HCT116 (cell line): ENCODE measurements at places on chromosomes 1 and 21. TPM values are rescaled to one million over a fixed set of nuclear protein-coding genes. Genes with fewer than 3 reads are reported as not detected.
A peak's percentile ranks its signal among the peaks of the same experiment; 100 is the strongest.

The LHX8 gene
- not detected for total RNA-seq

The KRTAP11-1 gene
- total RNA-seq, result not detected

DNA sequence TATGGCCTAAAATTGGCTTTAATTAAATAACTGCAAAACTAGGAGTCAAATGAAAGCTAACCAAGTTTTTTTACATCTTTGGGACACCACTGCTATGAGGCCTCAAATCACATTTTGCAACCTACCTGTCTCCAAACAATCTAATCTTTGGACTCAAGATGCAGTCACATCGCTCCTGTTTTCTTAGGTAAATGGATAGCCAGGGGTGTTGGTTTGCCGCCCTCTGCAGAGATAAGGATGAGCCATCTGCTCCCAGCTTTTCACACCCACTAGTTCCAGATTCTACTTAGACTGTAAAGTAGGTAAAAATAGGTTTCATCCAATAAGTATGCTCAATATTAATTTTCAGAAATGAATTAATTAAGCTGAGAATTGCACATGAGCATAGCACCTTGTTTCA lies 456.5 kb downstream of the KIF26B start:
- DNase-seq, result no peak

GRCh38 chr1:112800289-112800688 lies 85.2 kb upstream of the PPM1J start:
- DNase-seq, result no peak

DNA sequence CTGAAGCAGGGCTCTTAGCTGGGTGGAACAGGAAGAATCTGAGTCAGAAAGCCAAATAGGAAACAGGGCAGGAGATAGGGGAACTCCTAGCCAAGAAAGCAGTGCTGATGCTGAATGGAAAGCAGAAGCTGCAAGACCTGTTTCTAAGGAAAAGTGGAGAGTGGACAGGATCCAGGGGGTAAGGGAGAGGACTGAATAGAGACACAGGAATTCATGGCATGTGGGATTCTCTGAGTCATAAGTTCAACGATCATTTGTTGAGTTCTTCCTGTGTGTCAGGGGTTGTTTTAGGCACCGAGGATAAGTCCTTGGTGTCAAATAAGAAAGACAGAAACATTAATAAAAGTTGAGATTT lies 153.8 kb upstream of the FGGY start:
- peak; percentile 53 for DNase-seq

DNA sequence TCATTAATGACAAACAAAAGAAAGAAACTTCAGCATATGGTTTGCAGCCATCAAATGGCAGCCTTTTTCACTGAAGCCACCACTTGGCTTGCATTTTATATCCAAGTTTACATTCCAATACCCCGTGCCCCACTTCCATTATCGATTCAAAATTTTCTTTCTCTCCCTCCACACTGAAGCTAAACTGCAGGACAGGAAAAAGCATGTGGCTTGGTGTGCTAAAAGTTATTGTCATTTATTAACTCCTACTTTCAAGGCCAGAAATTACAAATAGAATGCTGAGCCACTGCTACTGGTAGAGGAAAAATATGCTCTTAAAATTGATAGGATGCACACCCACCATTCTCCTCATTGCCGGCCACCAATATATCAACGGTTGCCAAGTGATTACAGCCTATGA lies 351.6 kb upstream of the DUSP10 start:
- DNase-seq, result no peak

The GLMN gene
- 10.9 TPM for total RNA-seq

DNA sequence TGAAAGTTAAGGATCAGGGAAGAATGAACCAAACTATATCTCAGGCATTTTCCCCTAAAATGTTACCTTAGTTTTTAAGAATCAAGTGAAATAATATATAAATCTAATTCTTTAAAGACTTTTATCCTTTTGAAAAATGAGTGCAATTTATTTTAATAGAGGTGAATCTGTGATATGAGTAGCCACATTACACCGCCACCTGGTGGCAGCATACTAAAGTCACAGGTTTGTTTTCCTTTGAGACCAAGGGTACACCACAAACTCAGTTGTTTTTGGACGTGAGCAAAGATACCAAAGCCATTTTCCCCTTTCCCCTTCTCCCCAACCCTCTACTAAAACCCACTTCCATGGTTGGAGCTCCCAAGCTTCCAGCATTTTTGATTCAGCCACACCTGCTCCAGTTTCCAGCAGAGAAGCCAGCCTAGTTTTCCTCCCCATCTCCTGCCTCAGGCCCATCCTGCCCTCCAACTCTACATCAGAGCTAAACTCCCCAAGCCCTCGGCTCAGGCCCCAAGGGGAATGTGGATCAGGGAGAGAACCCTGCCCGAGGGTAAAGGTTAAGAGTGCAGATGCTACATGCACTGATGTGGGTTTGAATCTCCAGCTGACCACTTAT lies 22.9 kb upstream of the LDLRAP1 start:
- DNase-seq, result peak; percentile 48

DNA sequence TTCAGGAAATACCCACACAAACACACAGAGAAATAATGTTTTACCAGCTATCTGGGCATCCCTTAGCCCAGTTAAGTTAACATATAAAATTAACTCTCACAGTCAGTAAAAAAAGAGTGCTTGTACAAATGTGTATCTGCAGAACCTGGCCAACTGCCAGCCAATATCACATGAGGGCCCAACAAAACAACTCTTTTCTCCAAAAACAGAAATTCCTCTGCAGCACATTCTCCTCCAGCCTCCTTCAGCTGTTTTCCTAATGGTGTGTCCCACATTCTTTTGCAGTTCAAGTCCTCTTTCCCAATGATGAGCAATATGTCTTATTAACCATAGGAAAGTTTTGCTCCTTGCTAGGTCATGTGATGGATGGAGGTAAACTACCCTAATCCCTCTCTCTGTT lies 75.5 kb downstream of the LRRC7 start:
- no peak for DNase-seq

DNA sequence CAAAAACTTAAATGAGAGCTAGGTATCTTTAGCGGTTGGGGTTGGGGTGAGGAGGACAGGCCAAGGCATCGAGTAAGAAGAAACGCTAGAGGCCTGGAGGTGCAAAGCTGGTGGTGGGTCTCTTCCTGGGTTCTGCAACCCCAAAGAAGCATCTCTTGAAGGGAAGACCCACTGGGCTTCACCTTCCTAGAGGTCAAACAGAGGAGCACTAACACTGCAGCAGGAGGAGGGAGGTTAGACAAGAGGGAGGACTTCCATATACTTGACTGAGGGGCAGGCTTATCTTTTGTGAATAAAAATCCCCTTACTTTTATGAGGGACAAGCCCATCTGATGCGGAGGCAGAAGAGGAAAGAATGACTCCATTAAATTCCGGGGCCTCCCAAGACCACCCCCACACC lies 2.5 kb downstream of the MEX3A start:
- DNase-seq, result no peak

The ITGB2 gene
- 1.5 TPM for total RNA-seq

DNA sequence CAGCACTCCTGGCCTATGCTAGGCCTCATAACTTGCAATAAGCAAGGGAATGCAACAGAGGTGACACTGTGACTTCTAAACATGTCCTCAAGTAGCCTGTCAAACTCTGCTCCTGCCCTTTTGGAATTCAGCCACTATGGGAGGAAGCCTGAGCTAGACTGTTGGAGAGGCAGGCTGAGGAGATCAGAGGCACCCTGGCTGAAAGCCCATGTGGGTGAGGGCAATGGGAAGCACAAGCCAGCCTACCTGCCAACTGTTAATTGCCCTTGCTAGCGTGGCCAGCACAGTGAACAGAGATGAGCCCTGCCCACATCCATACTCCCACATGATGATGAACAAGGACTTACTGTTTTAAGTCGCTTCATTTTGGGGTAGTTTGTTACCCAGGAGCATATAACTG lies 17.7 kb downstream of the GNB1 start:
- DNase-seq, result no peak

The ALG14 gene
- 5.7 TPM for total RNA-seq

DNA sequence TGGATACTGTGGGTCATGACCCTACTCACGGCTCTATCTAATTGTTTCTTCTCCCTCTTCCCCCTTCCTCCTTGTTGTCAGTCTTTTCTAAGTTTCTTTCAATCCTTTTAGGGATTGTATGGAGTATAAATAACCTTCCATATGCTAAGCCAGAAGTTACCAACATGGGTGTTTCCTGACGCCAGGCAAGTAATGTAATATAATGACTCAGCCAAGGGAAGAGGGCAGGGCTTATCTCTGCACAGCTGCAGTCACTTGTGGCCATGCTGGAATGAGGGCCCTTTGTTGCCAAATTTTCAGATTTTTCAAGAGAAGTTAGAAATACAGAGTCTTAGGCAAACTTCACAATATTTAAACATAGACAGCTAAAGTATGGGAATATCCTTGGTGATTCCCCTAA lies 194.6 kb downstream of the ST6GALNAC3 start:
- no peak for DNase-seq

DNA sequence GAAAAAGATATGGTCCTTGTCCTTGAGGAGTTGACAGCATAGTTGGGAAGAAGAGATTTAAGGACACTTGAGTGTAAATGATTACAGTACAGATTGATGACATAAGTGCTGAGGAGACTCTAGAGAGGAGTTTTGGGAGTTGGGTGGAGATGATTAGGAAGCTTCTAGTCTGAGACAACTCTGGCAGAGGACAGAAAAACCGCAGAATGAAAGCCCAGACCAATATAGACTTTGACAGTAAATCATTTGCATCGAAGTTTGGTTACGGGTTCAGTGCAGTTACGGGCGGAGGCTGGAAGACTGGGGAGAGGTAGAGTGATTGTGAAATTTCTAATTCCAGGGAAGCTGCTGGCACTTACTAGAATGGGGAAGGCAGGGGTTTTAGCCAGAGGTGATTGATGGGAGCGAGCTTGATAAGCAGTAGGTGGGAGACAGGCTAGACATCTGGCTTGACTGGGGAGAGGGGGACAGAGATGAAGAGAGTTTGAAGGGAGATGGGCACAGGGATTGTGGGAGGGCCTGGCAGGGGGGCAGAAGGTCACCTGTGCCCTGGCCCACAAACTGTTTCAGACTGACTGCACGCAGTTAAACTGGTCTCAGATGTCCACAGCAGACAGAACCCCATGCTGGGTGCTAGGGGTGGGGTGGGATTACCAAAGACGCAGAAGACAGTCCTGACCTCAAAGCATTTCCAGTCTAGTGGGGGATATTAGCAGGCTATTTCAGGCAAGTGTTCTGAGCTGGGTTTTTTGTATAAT lies 20.1 kb downstream of the SH2D2A start:
- no peak for DNase-seq

DNA sequence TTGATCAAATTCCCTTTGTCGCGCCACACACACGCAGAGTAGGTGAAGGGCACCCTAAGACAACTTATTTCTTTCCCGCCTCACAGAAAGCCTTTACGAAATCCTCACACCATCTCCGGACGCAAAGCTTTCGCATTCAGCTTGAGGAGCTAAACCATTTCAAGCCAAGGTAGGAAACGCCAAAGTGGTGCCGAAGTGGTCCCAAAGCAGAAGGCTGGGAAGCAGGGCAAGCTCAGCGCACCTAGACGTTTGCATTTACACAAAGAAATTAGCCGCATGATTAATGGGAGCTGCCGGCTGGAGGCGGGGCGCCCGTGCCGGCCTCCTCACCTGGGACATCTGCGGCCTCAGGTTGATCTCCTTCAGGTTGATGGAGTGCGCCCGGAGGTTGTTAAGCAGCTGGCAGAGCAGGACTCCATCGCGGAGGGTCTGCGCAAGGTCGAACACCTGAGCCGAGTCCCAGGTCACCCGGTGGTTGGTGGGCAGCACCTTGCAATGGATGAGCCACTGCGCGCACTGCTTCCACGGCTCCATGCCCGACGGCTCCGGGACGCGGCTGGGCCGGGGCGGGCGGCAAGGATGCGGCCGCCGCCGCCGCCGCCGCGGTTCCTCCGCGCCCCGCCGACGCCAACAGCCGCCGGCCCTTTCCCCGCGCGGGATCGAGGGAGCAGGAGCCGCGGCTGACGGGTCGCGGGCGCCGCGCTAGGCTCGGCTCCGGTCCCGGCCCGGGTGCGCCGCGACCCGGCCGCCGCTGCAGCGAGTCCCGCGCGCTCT lies 457 bp downstream of the VAV3 start:
- no peak for DNase-seq

DNA sequence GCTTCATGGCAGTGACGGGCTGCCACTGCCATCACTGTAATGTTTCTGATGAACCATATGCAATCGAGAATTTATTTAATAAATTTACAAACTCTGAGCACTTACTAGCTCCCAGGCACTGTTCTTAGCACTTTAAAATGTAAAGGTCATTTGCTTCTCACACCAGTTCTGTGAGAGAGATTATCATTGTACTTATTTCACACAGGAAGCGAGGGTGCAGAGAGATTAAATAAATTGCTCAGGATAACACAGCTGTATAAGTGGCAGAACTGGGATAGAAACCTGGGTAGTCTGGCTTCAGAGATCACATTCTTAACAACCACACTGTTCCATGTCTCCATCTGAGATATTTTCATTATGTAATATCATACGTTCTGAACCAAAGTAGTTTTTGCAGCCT lies 119.9 kb downstream of the MAST2 start:
- no peak for DNase-seq

DNA sequence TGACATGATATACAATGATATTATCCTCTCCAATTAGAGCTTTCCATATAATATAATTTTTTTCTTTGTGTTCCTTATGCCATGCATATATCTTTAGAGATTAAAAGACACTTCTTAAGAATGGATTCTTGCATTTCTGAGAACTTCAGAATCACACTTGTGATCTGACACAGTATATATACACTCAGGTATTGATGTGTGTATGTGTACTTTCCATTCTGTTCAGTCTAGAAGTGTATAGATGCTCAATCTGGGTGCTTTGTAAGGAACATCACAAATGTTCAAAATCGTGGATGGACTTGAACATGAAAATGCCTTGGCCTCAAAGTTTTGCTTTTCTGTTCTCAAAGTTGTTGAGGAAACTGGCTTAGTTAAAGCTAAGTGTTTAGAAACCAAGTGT lies 102.7 kb downstream of the FGGY start:
- no peak for DNase-seq

GRCh38 chr1:7705048-7705907 lies 65.8 kb upstream of the VAMP3 start:
- no peak for DNase-seq

The S100A7 gene
- not detected for total RNA-seq
